ENCODE measurements at places on chromosomes 11 and 22. TPM values are rescaled to one million over a fixed set of nuclear protein-coding genes. Genes with fewer than 3 reads are reported as not detected.

GRCh38 chr22:36814801-36815200, 2.0 kb downstream of the PVALB start:
- no peak for DNase-seq

DRD4 gene
- total RNA-seq = not detected

GRCh38 chr11:133249065-133249464, 283.2 kb downstream of the OPCML start:
- DNase-seq = no peak

- no peak for DNase-seq
Observed at GRCh38 chr11:34707462-34707840, 86.6 kb downstream of the EHF start.

DNA sequence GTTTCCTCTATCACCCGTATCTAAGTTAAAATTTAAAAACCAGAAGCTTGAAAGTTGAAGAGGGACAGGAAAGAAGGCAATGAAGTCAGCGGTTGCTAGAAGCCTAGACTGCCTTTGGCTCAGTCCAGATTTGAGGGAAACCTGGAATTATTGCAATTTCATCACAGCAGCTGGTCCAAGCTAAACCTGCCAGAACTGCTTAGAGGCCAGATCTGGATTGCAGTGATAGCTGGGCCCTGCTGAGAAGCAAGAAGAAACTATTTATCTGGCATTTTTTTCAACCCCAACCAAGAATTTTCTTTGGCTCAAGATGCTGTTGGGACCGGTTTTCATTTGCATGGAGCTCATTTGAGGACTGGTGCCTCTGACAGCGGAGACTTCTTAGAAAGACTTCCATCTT, 121.5 kb upstream of the TEAD1 start:
- no peak for DNase-seq

DNA sequence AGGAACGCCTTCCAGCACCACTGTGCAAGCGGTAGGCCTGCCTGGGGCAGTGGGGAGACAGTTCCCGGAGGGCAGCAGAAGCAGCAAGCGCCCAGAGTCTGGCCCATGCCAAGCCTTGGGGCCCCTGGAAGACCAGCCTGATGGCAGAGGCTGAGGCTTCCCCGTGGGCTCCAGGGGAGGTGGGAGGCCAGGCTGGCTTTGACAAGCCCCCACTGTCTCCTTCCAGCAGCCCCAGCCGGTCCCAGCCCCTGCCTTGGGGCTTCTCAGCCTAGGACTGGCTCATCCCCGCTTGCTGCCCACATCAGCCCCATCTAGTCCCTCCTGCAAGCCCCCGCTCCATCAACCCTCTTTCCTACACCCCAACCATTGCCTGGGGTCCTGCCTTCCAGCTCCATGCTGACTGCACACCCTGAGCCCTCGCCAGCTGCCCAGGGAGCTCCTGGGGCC, 46.7 kb downstream of the IGF2 start:
- peak; percentile 17 for DNase-seq

ME3 gene
- total RNA-seq = 54.9 TPM

GRCh38 chr11:62487738-62488551, 58.7 kb downstream of the AHNAK start:
- no peak for DNase-seq

GRCh38 chr11:72812604-72812966, 1.6 kb upstream of the ATG16L2 start:
- no peak for DNase-seq

DNA sequence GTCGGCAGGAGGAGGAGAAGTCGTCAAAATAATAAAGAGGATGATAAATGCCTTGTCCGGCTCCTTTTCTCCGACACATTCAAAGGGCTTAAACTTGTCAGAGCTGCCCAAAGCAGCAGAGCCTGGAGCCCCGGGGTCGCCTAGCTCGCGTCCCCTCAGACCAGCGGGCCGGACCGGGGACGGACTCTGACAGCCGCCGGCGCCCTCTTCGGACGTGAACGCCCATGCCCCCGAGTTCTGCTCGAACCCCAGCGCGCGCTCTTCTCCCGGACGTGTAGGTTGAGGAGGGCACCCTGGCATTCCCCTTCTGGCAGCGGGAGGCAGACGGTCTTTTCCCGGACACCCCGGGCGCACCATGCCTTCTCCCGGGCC, 999 bp downstream of the FGF3 start:
- DNase-seq = no peak

DNA sequence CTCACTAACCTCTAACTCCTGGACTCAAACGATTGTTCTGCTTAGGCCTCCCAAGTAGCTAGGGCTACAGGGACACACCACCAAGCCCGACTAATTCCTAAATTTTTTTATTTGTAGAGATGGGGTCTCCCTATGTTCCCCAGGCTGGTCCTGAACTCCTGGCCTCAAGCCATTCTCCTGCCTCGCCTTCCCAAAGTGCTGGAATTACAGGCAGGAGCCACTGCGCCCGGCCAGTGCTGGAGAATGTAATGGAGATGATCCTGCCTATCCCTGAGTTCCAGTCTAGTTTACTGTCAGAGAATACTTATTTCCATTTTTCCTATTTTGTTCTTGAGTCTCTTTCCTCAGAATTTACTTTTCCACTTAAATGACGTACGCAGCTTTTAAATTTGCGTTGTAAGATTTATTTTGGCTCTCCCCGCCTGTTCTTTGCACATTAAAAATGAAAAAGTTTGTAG, at the start of gene CHEK1:
CHEK1 (plus strand) TSS at position 408 of the 458 bp plus-strand sequence. CDS start 1,606 bp downstream, outside the sequence.
- no peak for DNase-seq

MAPK8IP1 gene
- total RNA-seq = 3.4 TPM

- DNase-seq = no peak
Observed at GRCh38 chr11:28209906-28210305, 101.7 kb downstream of the METTL15 start.

GRCh38 chr11:86144846-86145245, 76.0 kb upstream of the PICALM start:
- DNase-seq = no peak

EXPH5 gene
- total RNA-seq = 3.3 TPM

- DNase-seq = no peak
Observed at GRCh38 chr22:27262361-27262760, 539.2 kb downstream of the MN1 start.

GRCh38 chr11:65100674-65101350, 4.8 kb downstream of the VPS51 start:
- no peak for DNase-seq

DCHS1 gene
- total RNA-seq = 12.4 TPM

- no peak for DNase-seq
Observed at GRCh38 chr11:34727228-34727737, 106.4 kb downstream of the EHF start.

DNA sequence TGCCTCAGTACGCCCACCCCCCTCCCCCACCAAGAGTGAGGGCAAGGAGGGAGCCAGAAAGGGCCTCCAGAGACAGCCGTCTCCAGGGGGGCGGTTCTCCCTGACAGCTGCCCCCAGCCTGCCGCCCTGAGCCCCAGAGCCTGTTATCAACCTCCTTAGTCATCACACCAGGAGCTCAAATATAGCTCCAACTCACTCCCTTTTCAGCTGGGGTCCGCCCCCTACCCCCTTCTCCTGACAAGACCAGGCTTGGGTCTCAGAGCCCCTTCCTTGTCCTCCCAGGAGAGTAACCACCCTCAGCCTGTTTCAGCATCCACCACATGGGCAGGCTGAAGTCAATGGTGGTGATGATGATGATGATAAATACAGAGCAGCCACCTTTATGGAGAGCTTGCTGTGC, 2.5 kb upstream of the INPP5J start:
- no peak for DNase-seq

DNA sequence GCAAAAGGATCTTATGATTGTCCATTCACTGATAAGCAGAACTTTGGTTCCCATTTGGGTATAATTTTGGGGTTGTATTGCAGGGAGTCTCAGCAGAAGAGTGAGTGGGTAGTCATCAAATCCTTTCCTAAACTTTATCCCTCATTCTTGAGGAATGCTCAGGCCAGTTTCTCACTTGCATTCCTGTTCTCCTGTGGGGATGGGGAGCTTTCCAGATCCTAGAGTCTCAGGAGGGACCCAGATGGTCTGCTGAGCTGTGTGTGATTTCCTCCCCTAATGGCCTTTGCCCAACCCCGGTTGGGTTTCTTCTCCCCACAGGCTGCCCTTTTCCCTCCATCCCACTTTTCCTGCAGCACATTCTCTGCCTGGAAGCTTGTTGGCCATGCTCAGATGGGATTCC, 79.9 kb downstream of the MIAT start:
- no peak for DNase-seq

- DNase-seq = peak; percentile 95
Observed at GRCh38 chr22:37643225-37643847, 3.9 kb downstream of the SH3BP1 start.

SCUBE1 gene
- 12.3 TPM for total RNA-seq

DNA sequence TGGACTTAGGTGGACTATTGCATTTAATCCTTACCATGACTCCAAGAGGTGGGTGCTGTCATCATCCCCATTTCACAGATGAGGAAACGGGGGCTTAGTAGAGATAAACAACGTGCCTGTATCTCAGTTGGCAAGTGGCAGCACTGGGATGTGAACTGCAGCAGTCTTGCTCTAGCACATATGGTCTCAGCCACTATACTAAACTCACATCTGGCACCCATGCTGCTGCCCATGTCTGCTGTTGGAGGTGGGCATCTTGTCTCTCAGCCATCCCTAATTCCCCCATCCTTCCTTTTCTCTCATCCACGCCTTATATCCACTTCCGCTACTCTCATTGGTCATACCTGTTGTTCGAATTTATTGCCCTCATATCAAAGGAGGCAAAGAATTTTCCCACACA, 3.8 kb downstream of the PRG3 start:
- DNase-seq = no peak

DNA sequence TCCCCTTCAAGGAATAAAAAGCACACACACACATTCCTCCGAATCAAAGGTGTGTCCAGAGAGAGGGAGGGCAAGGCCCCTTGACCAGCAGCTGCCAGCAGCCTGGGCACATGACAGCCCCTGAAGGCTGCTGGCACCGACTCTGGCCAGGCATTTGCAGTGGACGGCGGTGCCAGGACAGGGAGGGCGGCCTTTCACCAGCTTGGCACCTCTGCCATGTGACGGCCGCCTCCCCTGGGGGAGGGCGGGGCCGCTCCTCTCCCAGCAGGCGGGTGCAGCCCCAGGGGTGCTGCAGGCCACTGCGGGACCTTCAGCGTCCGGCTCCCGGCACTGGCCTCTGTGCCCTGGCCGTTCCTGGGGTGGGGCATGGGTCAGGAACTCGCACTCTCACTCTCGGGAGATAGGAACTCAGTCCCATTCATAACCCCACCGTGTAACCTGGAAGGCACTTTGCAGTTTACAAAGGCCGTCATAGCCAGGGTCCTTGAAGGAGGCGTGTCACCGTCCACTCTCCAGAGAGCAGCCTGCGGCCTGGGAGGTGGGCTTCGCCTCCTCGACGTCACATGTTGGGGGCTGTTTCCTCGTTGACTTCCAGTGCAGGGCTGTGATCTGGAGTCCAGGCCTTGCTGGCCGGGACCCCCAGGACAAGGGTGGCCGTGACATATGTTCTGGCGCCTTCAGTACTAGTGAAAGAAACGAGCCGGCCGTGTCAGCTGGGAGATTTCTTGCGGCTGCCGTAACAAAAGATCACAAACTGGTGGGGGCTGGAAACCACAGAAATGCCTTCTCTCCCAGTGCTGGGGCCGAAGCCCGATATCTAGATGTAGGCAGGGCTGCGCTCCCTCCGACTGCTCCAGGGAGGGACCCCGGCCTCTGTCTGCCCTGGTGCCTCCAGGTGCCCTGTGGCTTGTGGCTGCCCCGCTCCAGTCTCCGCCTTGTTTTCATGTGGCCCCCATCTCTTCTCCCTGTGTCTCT, 39.9 kb upstream of the SMIM38 start:
- no peak for DNase-seq

GSTT2B gene
- total RNA-seq = 1.2 TPM

SMIM35 gene
- total RNA-seq = not detected

GRCh38 chr22:46815896-46816731, 53.7 kb downstream of the TBC1D22A start:
- peak; percentile 51 for DNase-seq

DDTL gene
- 0.67 TPM for total RNA-seq

DNA sequence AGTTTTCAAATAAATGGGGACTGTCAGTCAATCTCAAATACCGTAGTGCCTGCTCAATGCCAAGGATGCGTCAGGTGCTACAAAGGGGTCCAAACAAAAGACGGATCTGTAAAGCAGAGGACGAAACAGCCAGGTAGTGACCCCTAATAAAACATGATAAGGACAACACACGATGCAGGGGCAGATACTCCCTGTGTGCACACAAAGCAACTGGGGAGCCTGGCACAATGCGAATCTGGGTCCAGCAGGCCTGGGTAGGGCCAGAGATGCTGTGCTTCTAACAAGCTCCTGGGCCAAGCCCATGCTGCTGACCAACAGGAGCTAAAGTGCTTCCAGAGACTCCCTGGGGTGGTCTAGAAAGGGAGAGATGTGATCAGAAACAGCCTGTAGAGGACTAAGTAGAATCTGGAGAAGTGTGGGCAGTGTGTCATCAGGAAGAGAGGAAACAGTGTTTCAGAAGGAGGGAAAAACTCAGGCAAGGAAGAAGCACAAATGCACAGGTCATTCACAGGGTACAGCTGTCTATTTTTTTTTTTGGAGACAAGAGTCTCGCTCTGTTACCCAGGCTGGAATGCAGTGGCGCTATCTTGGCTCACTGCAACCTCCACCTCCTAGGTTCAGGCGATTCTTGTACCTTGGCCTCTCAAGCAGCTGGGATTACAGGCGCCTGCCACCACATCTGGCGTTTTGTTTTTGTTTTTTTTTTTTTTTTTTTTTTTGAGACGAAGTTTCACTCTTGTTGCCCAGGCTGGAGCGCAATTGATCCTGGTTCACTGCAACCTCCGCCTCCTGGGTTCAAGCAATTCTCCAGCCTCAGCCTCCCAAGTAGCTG, 74.5 kb downstream of the MICAL3 start:
- DNase-seq = no peak

- DNase-seq = no peak
Observed at GRCh38 chr22:48528221-48528915, 1299.3 kb downstream of the BRD1 start.

GRCh38 chr11:59756845-59757244, 1.7 kb downstream of the STX3 start:
- peak; percentile 20 for DNase-seq

DNA sequence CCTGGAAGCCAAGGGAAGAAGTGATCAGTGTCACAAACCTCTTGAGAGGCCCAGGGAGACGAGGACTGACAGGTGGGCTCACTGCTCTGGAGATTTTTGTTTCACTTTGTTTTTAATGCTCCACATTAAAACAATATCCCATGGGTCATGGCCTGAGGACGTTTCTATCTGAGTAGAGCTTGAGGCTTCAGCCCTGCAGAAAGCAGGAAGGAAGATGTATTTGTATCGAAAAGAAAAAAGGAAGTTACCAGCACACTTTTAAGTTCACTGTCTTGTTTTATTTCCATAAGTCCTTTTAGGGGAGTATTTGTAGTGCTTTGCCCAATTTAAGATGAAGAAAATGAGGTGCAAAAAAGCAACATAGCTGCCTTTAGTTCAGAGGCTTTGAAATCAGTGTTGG, 191.1 kb downstream of the GRIK4 start:
- no peak for DNase-seq

GRCh38 chr11:898540-899190, 11.9 kb downstream of the CHID1 start:
- no peak for DNase-seq

LINC01488 gene
- not detected for total RNA-seq

- no peak for DNase-seq
Observed at GRCh38 chr11:101917226-101917625, 904 bp upstream of the ANGPTL5 start.
